ENCODE measurements at places on chromosomes 12 and 14. TPM values are rescaled to one million over a fixed set of nuclear protein-coding genes. Genes with fewer than 3 reads are reported as not detected.

Gene ACOT6
- polyA plus RNA-seq = not detected

Gene DIO2
- 58.7 TPM for polyA plus RNA-seq

Gene RPGRIP1
- polyA plus RNA-seq = 0.11 TPM

Gene CCDC88C
- polyA plus RNA-seq = 18.5 TPM

Gene SPIC
- polyA plus RNA-seq = 0.09 TPM

Gene ADGRD1
- 2.9 TPM for polyA plus RNA-seq

Gene KIF5A
- 0.24 TPM for polyA plus RNA-seq

Gene CLEC14A
- 3.0 TPM for polyA plus RNA-seq

Gene MYH6
- 0.20 TPM for polyA plus RNA-seq

Gene EXOC3L4
- polyA plus RNA-seq = 0.52 TPM

Gene C12orf76
- polyA plus RNA-seq = 4.1 TPM

Gene CLEC2A
- not detected for polyA plus RNA-seq

Gene COCH
- polyA plus RNA-seq = 0.06 TPM

Gene REP15
- polyA plus RNA-seq = 0.49 TPM

Gene PTPRO
- 0.14 TPM for polyA plus RNA-seq

Gene HELB
- polyA plus RNA-seq = 0.57 TPM

Gene PLXNC1
- 0.41 TPM for polyA plus RNA-seq

Gene PLEKHG7
- polyA plus RNA-seq = not detected

Gene PAX9
- polyA plus RNA-seq = 78.7 TPM

Gene RIMBP2
- 0.69 TPM for polyA plus RNA-seq

Gene SLC10A1
- polyA plus RNA-seq = not detected

Gene SAMD15
- 0.41 TPM for polyA plus RNA-seq

Gene TMTC2
- polyA plus RNA-seq = 10.5 TPM

Gene IAPP
- 0.05 TPM for polyA plus RNA-seq

Gene JPH4
- 0.15 TPM for polyA plus RNA-seq

Gene DDX11
- polyA plus RNA-seq = 13.3 TPM

Gene TAS2R7
- not detected for polyA plus RNA-seq

Data from esophagus (tissue), 2 donors.